Omental fat pad (tissue), 4 donors: ENCODE measurements at places on chromosomes 2 and 18. TPM values are rescaled to one million over a fixed set of nuclear protein-coding genes. Genes with fewer than 3 reads are reported as not detected.

GAREM2 gene
- 2.3 TPM for total RNA-seq

ESCO1 gene
- total RNA-seq = 11.9 TPM

PTH2R gene
- total RNA-seq = not detected

HNMT gene
- 80.3 TPM for total RNA-seq

GAD1 gene
- total RNA-seq = not detected

MARS2 gene
- 8.5 TPM for total RNA-seq

GRCh38 chr18:49874238-49874637 lies 60.9 kb upstream of the ACAA2 start:
- DNase-seq = no peak

DNA sequence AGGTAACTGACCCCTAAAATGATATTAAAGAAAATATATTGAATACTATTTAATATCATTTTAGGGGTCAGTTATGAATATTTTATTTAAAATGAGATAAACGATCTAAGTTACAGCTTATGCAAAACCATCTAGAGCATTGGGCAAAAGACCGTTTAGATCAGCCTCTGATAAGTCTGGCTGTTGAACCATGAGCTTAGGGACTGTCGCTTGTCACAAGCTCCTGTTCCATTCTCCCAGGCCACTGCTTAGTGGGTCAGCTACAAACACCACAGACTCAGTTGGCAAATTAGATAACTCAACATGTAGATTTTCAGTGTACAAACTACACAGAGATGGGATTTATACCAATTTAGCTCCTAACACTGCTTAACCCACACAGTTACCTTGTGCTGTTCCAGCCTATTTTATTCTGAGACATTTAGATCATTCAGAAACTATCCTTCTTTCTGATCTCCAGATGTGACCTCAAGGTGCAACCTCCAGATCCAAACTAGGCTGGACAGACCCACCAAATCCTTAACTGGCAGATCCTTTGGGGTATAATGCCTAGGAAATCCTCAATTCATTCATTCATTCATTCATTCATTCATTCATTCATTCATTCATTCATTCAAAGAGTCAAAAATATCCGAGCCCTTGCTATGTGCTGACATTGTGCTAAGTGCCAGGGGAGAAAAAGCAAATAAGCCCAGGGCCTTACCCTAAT lies 82.8 kb downstream of the HRH4 start:
- no peak for DNase-seq

- DNase-seq = no peak
Observed at GRCh38 chr18:70366670-70367069, 77.8 kb downstream of the SOCS6 start.

DNA sequence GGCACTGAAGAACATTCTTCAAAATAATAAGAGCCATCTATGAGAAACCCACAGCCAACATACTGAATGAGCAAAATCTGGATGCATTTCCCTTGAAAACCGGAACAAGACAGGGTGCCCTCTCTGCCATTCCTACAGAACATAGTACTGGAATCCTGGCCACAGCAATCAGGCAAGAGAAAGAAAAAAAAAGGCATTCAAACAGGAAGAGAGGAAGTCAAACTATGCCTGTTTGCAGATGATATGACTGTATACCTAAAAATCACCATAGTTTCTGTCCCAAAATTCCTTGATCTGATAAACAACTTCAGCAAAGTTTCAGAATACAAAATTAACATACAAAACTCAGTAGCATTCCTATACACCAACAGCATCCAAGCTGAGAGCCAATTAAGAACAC lies 119.5 kb upstream of the PARD3B start:
- DNase-seq = no peak

- no peak for DNase-seq
Observed at GRCh38 chr2:1594123-1594372, 150.3 kb downstream of the PXDN start.

GRCh38 chr18:79553696-79554095 lies 125.9 kb upstream of the CTDP1 start:
- no peak for DNase-seq

GRCh38 chr2:136796339-136796738 lies 31.0 kb downstream of the THSD7B start:
- no peak for DNase-seq

DNA sequence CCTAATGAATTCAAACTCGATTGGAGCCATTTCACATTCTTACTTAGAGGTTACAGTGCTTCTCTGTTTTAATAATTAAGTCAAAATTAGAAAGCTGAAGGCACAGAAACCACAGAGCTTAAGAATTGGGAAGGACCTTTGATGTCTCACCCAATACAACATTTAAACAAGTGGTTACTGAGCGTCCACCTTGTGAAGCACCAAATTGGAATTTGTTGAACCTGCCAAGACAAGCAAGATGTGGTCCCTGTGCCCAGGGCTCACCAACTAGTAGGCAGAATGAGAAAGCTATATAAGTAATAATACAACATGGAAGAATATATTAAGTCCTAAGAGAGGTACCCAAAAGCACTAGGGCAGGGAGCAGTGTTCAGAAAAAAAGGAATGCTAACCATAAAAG lies 64.5 kb upstream of the NPAS2 start:
- no peak for DNase-seq
